ENCODE measurements at places on chromosomes 6 and 20. TPM values are rescaled to one million over a fixed set of nuclear protein-coding genes. Genes with fewer than 3 reads are reported as not detected.

The FOXS1 gene
- total RNA-seq = not detected

GRCh38 chr6:2909718-2910117, 6.6 kb upstream of the SERPINB9 start:
- no peaks in the 10 kb centered on the region for H3K36me3 ChIP-seq
- H3K27ac ChIP-seq = no peak overlapping the region
- DNase-seq = no peak
- H3K27me3 ChIP-seq = no peaks in the 10 kb centered on the region
- no peaks in the 10 kb centered on the region for H3K4me1 ChIP-seq
- no peak overlapping the region for H3K4me3 ChIP-seq

- H3K27me3 ChIP-seq = peaks cover 80% of the 10 kb centered on the region
- H3K4me1 ChIP-seq = peaks cover 37% of the 10 kb centered on the region
- no peaks in the 10 kb centered on the region for H3K36me3 ChIP-seq
Observed at GRCh38 chr6:105987516-105987915, 98.6 kb upstream of the PRDM1 start.

DNA sequence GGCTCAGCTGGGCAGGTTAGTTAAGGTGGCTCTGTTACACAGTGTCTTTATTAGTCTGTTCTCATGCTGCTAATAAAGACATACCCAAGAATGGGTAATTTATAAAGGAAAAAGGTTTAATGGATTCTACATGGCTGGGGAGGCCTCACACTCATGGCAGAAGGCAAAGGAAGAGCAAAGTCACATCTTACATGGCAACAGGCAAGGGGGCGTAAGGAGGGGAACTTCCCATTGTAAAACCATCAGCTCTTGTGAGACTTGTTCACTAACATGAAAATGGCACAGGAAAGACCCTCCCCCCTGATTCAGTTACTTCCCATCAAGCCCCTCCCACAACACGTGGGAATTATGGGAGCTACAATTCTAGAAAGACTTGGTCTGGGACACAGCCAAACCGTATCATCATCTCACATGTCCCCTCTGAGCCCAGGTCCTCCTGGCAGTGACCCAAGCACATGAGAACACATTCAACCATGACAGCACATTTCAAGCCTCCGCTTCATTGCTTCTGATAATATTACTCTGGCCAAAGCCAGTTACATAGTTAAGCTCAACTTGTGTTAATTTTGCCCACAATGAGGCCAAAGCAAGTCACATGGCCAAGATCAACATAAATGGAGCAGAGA, 383.9 kb downstream of the PLCB1 start:
- no peaks in the 10 kb centered on the region for H3K27me3 ChIP-seq
- no peak overlapping the region for H3K4me3 ChIP-seq
- H3K36me3 ChIP-seq = no peaks in the 10 kb centered on the region
- DNase-seq = no peak
- H3K27ac ChIP-seq = no peak overlapping the region
